ENCODE measurements at places on chromosomes 2 and 18.

DNA sequence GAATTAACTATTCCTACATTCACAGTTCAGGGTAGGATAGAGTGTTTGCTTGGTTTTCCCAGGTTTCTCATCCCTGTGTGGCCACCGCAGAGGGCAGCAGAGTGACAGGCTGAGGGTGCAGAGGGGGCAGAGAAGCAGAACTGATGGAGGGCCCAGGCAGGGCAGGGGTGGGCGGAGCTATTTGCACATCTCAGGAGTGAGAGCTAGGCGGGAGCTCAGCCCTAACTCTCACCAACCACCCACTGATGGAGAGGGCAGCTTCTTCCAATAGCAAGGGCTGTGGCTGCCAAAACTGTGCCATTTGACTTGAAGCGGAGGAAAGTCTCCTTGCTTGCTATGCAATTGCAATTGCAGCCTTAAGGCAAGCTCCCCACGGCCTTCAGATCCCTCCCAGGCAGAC lies 12.0 kb upstream of the DARS1 start:
- no peak for DNase-seq

GRCh38 chr18:34038086-34038485 lies 186.6 kb downstream of the NOL4 start:
- DNase-seq, result no peak

DNA sequence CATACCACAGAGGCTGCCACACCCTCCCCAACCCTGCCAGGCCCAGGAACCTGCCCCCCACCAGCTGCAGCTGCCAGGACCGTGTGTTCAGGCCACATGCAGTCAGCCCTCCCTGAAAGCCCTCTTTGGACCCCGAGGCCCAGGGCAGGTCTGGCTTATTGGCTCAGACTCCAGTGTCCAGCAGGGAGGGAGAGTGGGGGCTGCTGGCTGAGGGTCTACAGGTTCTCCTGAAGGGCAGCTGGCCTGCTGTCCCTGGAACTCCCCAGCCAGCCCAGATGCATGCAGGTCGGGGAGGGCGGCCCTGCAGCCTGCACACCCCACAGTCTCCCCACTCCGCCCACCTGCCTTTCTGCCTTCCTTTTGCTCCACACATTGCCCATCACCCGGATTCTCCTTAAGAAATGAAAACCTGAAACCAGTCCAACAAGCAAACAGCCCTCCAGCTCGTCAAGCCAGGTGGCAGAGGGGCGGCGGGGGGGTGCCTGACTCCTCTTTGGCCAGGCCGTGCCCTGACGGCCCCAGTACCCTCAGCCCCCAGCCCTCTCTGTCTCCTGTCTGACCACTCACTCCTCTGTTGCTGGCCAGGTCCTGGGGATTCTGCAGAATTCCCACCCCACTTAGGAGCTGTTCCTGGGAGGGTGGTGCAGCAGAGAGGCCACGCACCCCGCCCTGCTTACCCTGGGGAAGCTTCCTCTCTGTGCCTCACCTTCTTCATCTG lies 18.0 kb downstream of the GPR35 start:
- DNase-seq, result no peak

GRCh38 chr18:48161911-48162698 lies 231.6 kb upstream of the SMAD2 start:
- peak; percentile 81 for DNase-seq

DNA sequence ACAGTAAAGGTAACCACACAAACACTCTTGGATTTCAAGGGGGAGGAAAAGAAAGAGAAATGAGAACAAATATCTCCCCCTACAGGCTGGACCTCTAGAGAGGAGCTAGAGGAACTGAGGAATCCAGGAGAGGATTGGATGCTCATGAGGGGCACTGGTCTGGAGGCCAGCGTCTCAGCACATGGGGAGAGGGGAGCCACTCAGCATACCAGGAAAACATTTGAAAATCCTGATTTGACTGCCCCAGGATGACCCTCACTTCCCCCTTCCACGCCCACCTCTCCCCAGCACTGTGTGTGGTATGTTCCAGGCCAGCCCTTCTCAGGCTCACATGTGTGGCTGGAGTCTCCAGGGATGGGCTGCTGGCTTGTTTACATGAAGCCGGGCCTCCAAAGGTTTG lies 396.8 kb upstream of the ID2 start:
- peak; percentile 7 for DNase-seq

DNA sequence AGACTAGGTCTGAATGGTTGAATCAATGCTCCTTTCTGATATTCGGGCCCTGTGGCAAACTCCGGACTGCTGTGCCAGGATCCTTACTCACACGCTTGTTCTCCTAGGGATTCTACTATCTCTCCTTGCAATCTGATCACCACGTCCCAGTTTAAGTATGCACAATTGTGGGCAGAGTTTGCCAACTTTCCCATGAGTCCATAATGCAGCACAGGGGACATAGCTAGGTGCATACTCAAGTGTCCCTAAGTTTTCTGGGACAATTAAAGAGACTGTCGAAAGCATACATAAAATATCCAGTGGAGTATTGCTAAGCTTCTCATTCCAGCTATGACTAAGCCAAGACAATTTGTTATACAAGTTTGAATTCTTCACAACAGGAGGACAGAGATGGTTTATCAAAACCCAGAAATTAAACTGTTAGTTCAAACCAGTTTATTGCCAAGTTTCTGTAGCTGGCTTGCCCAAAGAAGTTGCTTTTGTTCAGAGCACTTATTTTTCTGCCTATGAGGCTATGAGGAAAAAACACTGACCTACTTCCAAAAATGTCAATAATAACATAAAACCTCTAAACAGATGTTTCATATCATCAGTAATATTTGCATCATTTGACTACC lies 136.1 kb downstream of the EXOC6B start:
- DNase-seq, result peak; percentile 46

DNA sequence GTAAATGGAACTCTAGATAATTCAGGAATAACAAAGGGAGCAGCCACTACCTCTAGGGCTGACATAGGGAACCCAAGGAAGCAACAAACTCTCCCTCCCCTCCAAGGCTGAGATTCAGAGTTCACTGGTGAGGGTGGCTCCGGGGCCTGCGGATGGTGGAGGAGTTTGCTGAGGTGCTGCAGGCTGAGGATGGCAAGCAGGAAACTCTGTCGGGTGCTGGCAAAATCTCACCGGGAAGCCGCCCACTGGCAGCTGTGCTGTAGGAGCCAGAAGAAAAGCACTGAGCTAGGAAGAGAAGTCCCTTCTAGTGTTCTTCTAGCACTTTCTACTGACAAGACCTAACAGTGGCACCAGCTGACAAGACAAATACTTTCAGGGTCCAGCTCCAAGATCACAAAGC lies 12.5 kb upstream of the HAAO start:
- no peak for DNase-seq

DNA sequence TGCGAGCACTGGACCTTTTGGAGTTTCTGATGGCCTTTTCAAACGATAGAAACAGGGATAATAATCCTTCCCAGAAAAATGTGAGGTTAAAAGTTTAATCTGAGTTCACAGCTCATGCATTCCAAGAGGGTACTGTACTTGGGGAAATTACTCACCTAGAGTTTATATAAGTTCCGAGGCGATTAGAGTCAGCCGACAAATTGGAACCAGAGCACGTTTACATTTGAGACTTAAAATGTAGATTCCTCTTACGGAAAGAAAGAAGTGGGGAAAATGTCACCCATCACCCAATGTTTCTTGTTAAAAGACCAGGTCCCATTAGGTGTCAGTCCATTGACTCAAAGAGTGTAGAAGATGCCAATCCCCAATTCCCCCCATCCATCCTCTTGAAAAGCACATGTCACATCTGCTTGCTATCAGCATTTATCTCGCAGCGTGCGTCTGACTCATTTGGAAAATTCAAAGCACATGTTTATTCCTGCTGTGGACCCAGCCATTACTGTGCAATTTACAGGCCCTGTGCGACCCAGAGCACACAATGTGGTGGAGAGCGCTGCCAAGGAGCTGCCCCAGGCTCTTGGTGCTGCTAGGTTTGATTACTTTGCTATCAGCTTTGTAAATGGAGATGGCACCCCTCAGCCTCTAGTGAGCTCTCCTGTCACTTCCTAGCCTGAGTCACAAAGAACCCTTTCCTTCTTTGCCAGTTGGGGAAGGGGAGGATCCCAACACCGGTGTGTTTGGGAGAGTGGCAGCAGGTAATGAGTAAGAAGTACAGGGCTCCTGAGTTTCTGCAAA lies 104.8 kb downstream of the COLEC12 start:
- DNase-seq, result peak; percentile 52

Measured in amniotic epithelial cell (primary cell).